GM19239 (cell line): ENCODE measurements at places on chromosomes 1 and 21.

DNA sequence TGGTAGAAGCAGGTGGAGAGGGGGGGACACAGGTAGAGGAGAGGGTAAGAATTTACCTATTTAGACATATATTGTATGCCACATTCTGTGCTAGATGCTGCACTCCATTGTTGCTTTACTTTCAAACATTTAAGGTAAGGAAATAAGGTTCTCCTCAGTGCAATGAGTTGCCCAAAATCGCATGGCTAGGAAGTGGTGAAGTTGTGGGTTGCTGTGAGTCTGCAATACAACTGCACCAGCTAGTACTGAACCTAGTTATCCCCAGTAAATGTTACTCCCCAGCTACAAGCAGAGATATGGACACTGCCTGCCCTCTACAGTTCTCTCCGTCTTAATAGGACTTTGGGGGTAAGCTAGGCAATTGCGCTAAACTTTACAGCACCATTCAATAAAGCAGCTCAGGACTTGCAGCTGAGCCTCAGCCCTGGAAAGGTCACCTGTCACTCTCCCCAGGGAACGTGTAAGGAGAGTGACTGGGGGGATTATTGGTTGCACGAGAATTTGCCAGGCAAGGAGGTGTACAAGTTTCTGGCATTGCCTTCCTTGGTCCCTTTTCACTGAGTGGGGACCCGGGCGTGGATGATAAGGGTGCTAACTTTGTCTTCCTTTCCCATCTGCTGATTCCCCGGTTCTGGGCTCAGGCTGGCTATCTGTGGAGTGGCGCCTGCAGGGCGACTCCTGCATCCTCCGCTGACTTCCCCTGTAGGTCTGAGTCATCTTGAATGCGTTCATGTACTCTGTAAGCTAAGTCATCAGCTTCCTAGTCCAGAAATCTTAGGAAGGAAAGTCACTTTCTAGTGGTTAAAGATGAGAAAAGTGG, 71.3 kb upstream of the CNTN2 start:
- DNase-seq: no peak

DNA sequence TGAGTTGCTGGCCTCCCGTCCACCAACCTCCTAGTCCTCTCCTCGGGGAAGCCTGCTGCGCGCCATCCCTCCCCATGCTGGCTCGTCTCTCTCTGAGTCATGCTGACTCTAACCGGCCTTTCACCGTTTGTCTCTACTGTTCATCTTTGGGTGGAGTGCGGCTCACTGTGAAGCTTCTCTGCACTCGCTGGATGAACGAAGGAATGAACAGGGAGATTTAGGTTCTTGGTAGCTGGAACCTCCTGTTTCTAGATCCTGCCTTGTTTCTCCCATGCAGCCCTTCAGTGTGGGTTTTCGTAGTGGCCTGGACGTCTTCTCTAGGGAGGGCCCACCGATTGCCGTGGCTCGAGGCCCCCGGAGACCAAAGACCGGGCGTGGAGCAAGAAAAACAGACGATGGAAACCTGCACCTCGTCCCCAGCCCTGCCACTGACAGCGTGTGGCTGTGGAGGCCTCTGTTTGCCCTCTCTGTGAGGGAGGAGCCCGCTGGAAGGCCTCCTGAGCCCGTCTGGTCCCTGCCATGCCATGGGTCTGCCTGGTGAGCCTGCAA, 227.6 kb upstream of the C1orf174 start:
- DNase-seq: no peak

GRCh38 chr1:164587617-164588501, 28.9 kb downstream of the PBX1 start:
- DNase-seq: no peak

DNA sequence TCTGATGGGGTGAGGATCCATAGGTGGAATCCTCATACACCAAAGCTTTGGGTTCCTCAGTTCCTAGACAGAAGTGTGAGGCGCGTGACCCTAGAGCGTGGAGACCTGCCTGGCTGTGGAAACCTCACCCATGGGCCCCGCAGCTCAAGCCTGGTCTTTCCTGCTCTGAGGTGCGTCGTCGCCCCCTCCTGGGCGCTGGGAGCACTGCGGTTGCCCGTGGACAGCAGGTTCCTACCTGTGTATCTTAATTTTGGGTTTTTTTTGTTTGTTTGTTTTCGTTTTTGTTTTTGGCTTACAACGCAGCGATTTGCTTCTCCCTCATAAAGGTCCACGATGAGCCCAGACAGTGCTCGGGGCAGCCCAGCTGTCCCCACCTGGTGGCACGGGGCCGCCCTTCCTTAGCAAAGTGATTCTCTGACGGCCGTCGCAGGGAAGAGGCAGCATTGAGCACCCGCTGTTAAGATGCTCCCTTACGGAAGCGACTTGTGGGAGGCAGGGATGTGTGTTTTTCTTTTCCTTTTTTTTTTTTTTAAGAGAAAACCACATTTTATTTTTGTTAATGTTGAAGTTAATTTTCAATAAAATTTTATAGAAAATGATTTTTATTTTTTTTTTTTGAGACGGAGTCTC, 36.5 kb upstream of the TRAPPC10 start:
- DNase-seq: peak; percentile 94

GRCh38 chr1:244205171-244205570, 154.1 kb downstream of the ZBTB18 start:
- DNase-seq: no peak

GRCh38 chr1:150237746-150238145, 1.8 kb upstream of the ANP32E start:
- DNase-seq: no peak

DNA sequence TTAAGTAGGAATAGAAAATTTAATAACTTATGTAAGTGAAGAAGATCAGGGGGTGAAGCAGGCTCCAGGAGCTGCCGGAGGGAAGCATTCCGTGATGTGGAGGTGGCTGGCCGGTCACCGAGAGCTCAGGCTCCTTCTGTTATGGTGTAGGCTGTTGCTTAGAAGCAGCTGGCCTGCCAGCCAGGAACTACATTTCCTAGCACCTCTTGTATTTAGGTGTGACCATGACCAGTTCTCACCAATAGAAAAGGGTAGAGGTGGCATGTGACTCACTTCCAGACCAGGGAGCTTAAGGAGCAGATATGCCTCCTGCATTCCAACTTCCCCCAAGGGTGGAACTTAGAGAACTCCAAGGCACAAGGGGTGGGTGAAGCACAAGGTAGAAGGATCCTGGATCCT, 120.7 kb downstream of the ACTL8 start:
- DNase-seq: no peak

- DNase-seq: no peak
Measured at GRCh38 chr1:85047472-85048295, 616 bp downstream of the MCOLN3 start.

GRCh38 chr1:247905181-247905580, 9.8 kb downstream of the OR2W3 start:
- DNase-seq: no peak

GRCh38 chr1:67118646-67119045, 16.1 kb downstream of the C1orf141 start:
- no peak for DNase-seq

DNA sequence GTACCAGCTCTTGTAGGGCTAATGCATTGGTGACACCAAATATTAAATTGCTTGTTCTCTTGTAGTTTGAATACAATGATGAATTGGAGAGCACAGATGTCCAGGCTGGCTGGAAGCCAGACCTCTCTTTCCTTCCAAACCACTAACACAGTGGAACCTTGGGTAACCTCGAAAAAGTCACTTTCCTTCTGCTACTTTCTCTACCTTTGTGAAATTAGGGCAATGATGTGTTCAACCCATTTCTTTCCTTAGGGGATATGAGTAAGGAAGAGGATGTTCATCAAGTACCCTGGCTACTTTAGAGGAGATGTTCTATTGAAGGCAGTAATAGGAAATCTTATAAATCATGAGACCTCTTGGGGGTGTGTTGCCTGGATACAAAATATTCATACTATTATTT, 55.7 kb downstream of the XCL2 start:
- DNase-seq: no peak

DNA sequence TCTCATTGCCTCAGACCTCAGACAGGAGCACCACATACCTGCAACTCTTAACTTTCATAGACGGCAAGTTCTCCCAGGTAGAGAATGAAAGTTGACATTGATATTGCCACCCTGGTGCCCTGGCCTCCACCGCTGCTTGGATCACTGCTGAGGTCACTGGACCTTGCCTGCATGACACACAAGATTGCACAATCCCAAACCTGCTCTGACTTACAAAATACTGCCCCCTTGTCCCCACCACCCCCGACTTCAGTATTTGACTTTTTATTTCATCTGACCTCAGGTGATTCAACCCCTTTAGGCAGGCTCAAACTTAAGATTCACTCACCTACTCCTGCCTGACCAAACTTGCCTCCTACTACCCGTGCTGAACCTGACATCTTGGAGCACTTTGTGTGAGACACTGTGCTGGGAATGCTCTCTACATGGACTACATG, 43.1 kb upstream of the S1PR1 start:
- DNase-seq: no peak

DNA sequence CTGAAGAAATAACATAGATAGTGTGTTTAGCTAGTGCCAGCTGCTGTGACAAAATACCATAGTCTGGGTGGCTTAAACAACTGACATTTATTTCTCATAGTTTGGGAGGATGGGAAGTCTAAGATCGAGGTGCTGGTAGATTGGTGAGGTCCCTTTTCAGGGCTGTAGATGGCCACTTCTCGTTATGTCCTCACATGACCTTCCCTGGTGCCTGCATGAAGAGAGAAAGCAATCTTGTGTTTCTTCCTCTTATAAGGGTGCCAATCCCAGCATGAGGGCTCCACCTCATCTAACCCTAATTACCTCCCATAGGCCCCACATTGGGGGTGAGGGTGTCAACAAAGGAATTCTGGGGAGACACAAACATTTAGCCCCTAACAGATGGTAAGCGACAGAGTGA, 9.3 kb downstream of the MTARC2 start:
- no peak for DNase-seq

DNA sequence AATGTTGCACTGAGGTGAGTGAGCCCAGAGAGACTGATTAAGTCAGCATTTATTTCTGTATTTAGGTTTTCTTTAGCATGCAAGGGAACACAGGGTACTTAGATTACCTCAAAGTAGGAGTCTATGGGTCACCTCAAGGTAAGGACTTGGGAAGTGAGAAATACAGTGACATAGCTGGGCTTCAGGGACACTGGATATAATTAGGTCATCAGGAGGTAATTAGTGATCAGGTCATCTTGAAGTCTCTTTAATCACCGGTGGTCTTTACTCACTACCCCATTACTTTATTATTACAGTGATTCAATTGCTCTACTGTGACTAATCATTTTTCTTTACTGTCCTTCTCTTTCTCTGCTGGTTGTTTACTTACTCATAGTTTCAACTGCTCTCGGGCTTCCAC, 59.9 kb upstream of the KCNK1 start:
- no peak for DNase-seq

- no peak for DNase-seq
Measured at GRCh38 chr1:248812736-248813425, 12.8 kb downstream of the SH3BP5L start.

- no peak for DNase-seq
Measured at GRCh38 chr1:63758791-63759190, 15.0 kb upstream of the ROR1 start.

GRCh38 chr1:77540501-77541161, 141.8 kb downstream of the ZZZ3 start:
- no peak for DNase-seq

DNA sequence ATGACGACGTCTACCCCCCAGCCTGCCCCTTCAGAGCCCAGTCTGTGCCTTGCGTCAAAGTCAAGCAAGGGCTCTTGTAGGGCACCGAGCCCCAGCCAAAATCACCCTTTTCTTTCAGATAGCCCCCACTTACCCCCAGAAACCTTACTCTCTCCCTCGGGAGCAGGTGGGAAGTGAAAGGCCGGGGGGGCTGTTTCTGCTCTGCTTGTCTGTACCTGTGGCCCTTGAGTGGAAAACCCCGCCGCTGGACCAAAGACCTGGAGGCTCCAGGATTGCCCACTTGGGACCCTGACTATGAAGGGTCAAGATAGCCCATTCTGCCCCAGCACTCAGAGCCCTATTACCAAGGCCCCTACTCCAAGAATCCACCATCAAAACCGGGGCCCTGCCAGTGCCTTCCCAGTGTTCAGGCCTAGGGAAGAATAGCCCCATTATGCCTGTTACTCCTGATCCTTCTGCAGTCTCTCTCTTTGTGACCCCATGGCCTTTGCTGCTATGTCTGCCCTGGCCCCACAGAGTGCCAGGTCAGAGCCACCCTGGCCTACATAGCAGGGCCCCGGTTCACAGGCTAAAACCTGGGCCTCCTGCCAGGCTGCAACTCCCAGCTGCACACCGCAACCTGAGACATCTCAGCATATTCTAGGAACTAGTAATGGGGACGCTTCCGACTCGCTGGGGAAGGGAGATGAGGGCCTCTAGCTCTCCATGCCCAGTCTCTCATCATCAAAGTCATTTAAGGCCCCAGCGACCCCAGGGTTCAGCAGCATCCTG, 22.2 kb upstream of the HPDL start:
- no peak for DNase-seq

DNA sequence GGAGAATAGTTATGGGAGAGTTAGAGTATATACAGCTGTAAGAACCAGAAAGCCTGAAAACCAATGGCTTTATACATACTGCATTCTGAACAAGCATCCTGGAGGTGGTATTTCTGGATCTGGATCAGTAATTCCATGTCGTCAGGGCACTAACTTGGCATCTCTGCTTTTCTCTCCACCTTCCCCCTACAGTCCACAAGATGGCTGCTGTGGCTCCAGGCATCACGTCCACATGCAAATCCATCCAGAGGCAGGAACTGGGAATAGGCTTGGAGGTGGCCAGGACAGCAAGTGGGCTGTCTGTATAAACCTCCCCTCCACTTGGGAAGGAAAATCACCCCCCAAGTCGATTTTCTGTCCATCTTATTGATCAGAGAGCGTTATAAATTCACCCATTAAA, 86.2 kb upstream of the WDR26 start:
- DNase-seq: no peak

GRCh38 chr1:57470036-57470435, 46.2 kb upstream of the DAB1 start:
- no peak for DNase-seq

DNA sequence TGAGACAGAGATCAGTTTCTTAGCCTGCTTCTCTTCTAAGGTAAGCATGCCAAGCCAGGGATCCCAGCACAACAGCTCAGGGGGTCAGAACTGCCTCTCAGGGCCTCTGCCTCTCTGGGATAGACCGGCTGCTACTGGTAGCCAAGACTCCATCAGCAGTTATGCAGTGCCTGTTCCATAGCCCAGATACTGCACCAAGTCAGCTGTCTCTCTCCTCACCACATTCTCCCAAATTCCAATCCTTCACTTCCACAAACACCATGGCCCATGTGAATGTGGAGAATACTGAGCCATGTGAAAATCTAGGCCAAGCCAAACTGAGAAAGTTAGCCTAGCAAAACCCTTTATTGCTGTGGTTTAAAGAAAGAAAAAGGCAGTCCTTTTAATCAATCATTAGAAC, 37.5 kb downstream of the CDC42BPA start:
- DNase-seq: no peak

DNA sequence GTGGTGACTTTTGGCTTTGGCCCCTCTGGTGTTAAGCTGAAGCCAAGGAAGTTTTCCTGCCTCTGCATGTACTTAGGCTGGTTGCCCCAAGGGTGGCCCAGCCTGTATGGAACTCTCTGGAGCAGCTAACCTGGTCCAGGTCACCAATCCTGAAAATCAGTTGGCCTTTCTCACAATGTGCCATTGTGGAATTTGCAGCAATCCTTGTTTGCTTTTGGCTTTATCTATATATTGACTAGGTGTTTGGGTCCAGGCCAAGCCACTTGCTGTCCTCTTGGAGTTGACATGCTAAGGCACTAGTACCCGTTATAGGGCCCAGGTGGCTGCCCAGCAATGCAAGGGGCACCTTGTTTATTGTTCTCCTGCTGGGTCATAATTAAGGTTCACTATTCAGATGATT, 124.6 kb downstream of the CAMTA1 start:
- DNase-seq: no peak
